ENCODE measurements at places on chromosomes 2 and 18.
A peak's percentile ranks its signal among the peaks of the same experiment; 100 is the strongest.

DNA sequence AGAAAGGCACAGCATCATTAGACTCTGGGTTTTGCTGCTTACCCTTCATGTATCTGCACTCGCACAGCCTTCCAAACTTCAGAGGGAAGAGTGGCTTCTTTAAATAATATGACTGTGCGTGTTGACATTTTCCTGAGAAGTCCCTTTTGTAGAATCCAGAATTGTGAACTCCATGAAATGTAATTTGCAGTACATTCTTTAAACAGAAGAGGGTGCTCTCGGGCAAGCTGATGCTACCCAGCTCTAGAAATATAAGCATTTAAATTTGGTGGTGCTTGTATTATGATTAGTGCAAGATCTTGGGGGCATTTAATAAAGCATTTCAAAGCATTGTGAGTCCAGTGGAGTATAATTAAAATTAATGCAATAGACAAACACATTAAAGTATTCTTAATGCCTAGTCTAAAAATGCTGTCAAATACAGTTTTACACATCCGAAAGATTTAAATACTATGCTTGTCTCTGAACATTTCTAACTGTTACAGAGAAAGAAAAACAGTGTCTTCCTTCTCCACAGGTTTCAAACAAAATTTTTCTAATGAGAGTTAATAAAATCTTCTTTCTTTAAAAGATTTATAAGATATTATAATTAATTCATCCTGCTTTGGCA, 17.3 kb upstream of the GTF2A1L start:
- no peak for DNase-seq

GRCh38 chr18:70195014-70195614, 10.4 kb downstream of the RTTN start:
- DNase-seq: no peak

- DNase-seq: no peak
Observed at GRCh38 chr2:31058096-31059035, 79.9 kb downstream of the GALNT14 start.

DNA sequence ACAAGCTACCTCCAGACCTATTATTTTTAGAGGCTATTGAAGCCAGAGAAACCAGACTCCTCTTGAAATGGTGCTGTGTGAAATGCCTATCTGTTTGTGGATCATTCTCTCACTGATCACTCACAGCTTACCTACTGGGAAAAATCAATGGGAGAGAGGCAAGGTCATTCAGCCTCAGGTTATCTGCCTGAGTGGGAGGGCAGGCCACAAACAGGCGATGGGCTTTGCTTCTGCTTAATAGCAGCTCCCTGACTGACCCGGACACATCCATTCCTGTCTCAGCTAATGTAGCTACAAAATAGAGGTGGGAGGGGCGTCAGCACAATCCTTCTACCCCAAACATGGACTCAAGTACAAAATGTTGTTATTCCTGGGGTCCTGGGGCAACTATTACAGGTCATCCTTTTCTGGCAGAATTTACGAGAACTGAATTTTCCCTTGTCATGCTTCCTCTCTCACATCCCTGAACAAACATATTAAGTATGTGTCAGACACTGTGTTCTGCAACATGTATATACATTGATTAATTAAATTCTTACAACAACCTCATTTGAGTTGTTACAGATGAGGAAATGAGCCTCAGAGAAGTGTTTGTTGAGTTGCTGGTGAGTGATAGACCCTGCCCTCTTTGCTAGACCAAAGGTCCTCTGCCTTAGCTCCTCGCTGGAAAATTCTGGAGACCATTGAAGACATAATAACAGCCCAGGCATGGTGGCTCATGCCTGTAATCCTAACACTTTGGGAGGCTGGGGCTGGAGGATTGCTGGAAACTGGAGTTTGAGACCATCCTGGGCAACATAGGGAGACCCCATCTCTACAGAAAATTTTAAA, 60.5 kb downstream of the CDK15 start:
- DNase-seq: no peak

GRCh38 chr2:28366496-28367282, 26.0 kb upstream of the FOSL2 start:
- DNase-seq: peak; percentile 41

DNA sequence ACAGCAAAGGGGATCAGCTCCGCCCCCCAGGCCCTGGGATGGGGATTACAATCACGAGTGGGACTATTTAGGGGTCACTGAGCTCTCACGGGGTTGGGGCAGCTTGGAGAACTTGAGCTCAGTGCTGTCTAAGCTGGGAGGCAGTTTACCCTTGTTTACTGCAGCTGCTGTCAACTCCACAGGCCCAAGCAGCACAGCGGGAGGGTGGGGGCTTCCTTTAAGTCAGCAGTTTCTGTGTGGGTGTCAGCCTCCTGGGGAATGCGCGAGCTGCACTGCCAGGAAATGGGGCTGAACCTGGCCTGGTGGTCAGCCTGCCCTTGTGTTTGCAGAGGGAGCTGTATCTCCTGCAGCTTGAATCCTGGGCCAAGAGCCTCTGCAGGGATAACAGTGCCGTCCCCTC, 29.8 kb downstream of the TOGARAM2 start:
- peak; percentile 32 for DNase-seq

DNA sequence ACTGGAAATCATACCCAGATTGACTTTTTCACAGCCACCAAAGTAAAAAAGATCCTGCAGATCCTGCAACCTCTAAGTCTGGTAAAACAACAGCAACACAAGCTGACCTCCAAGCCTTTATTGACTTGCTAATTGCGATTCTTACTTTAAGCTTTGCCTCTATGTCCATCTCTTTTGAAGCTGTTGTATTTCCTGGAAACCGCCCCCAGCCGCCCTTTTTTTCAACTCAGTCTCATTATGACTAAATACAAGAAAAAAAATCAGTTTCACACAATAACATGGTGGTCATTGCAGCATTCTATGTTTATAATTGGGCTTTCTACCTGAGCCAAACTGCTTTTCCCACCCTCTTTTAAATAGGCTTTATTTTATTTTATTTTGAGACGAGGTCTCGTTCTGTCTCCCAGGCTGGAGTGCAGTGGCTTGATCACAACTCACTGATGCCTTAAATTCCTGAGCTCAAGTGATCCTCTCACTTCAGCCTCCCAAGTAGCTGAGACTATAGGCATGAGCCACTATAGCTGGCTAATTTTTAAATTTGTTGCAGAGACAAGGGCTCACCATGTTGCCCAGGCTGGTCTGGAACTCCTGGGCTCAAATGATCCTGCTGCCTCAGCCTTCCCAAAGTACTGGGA, 76.2 kb downstream of the MOGAT1 start:
- DNase-seq: no peak

GRCh38 chr2:124609667-124610066, 584.6 kb downstream of the CNTNAP5 start:
- no peak for DNase-seq

DNA sequence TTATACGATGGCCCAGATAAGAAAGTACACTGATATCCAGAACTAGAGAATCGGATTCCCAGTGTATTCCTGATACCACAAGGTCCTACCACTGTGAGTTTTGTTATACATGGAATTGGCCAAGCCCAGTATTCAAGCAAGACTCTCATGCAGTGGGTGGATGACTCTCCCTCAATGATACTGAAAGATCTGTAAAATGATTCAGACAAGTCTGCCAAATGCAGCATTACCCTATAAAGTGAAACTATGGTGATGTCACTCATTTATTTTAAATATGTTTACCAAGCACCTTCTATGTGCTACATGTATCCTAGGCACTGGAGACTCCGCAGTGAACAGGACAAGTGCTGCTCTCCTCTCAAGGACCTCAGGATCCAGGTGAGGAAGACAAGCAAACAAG, 22.6 kb downstream of the MYO5B start:
- DNase-seq: no peak

DNA sequence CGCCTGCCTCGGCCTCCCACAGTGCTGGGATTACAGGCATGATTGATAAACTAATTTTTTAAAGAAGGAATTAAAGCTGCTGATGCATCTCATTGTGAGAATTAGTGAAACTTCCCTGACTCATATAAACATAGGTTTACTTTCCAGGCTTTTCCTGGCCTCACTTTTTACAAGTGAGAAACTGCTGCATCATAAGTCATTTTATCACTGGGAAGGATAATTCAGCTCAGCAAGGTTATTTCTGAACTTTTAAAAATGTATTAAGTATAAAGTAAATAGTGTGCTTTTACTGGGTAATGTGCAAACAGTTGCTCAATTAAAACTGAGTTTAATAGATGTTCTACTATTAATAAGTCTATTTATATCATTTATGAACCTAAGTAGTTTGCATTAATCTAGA, 1130.3 kb upstream of the CDH2 start:
- DNase-seq: no peak

DNA sequence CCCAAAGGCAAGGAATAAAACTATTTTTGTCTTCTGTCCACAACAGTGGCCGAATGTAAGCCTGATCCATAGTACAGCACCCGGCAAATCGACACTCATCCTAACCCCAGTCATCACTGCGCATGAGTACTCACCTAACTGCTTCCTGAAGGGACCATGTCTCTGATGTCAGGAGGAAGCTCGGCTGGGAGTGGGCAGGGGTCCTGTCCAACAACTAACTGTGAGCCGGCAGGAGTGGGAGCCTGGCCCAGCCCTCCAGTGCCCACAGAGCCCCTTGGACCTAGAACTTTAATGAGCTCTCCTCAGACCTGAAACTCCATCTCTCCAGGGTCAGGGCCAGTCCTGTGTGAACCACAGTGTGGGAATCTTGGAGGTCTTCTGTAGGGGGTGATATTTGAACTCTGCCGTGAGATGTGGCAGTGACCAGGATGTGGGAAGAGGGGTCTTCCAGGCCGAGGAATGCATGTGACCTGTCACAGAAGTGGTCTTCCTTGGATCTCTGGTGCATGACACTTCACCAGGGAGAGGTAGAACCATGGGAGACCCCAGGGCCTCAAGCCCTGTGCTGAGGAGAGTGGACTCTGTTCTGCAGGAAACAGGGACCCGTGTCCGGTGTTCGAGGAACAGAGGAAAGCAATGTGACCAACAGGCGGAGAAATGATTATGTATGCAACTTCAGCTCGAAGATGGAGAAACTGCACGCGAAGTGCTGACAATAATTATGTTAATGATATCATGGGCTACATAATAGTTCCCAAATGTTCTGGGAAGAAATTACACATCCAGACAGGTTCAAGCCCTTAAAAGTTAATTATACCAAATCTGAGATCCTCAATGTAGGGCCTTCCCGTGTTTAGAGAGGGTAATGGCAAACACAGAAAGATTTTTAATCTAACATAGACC, 240.1 kb upstream of the HDAC4 start:
- DNase-seq: no peak

DNA sequence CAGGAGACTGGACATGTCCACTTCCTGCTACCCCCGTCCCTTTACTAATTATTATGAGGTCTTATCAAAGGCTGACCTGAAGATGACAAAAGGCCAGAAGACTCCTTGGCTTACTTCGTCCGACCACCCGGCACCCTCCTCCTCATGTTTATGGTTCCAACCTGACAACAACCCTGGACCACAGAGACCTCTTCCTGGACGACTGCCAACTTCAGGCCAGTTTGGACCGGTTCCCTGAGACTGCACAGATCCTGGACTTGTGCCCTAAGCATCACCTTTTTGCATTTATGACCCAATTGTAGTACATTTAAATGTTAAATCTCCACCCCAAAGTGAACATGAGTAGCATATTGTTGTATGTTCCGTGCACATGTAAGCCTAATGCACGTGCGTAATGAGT, 5.8 kb downstream of the DRC1 start:
- no peak for DNase-seq

DNA sequence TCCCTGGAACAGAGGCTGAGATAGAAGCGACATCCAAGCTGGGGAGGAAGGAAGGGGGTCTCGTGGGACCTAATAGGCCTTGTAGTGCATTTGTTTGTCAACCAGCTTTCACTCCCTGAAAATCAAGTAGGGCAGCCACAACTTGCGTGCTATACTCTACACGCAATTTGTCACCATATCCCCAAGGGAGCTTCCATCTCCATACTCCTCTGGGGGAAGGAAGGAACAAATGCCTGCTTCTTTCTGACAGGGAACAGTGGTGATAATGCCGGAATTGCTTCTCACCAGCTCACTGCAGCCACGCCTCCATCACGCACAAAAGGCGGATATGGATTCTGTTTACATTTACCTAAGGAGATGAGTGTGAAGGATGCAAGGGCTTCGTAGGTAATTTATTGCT, 213.4 kb downstream of the TMEM163 start:
- no peak for DNase-seq

Measured in stimulated activated CD4-positive, alpha-beta T cell treated with anti-CD3 and anti-CD28 coated beads, Interleukin-2, amount 100 ng/mL, for 24 hours (primary cell).